ENCODE measurements at places on chromosomes 4 and X.

DNA sequence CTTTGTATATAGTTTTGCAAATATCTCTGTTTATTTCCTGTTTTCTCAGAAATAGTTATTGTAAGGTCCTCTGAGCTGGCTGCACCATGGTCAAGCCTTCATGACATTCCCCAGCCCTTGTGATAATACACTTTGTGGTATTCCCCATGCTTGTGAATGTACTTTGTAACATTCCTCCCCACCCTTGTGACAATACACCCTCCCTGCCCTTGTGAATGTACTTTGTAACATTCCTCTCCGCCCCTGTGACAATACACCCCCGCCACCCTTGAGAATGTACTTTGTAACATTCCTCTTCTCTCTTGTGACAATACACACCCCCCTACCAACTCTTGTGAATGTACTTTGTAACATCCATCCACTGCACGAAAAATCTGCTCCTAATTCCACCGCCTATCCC lies 530.7 kb downstream of the CENPC start:
- no peak for DNase-seq

- DNase-seq = no peak
These were observed 3.3 kb downstream of the TMEM47 start for GRCh38 chrX:34653811-34654210.

- no peak for DNase-seq
These were observed 171.4 kb downstream of the MSL3 start for GRCh38 chrX:11929476-11929875.

- no peak for DNase-seq
These were observed 7.4 kb upstream of the KDR start for GRCh38 chr4:55132775-55133174.

DNA sequence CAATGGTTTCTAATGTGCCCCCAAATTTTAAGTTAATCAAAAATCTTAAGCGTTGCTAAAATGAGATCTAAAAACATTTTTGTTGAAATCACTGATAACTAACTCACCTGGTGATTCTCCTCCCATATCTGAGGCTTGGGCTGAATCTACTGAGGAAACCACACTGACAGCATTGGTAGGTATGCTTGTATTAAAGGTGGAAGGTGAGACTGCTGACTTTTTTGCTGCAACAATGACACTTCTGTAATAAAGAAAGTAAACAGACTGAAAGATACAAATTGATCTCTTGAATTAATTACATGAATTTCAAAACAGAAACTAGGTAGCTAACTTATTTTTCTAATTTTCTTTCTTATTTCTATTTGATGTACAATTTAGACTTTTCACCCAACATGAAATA lies 198.1 kb downstream of the LRBA start:
- no peak for DNase-seq
